ENCODE measurements at places on chromosomes 16 and 17.

GRCh38 chr17:72567774-72568173 lies 447.0 kb downstream of the SOX9 start:
- no peak for DNase-seq

DNA sequence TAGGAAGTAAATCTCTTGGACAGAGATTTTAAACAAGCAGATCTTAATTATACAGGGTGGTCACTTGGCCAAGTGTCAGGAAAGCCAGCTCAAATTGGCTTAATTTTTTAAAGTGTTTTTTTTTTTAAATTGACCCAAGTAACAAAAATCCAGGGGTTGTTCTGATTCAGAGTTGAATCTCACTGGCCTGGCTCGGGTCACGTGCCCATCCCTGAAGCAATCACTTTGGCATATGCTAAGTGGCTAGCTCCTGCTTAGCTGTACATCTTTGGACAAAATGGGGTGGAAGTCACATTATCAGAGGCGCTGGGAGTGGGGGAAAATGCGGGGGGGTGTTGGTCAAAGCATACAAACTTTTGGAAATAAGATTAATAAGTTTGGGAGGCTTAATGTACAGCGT lies 23.6 kb downstream of the CLEC19A start:
- DNase-seq, result no peak

DNA sequence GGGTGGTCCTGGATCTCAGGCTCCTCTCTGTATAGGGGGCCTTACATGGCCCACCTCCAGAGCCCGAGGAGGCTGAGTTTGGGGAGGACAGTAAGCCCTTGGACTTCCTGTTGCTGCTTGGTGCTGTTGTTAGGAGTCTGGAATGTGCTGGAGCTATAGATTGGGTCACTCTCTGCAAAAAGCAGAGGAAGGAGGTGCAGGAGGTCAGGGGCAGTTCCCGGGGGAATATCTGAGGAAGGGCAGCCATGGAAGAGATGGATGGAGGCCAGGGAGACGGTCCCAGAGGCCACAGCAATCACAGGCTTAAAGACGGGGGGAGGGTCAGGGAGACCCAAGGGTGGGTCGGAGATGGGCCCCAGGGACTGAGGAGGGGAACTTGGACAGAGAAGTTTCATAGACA lies 23.0 kb upstream of the CBX4 start:
- DNase-seq, result no peak

DNA sequence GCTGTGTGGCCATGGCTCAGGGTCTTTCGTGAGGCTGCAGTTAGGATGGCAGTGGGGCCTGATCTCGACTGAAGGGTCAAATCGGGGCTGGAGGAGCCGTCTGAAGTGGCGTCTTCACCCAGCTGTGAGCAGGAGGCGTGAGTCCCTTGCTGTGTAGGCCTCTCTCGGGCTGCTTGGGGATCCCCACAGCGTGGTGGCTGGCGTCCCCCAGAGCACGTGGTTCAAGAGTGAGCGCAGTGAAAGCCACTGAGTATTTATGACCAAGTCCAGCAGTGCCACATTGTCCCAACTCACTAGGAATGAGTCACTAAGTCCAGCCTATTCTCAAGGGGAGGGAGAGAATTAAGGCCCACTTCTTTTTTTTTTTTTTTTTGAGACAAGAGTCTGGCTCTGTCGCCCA lies 11.7 kb upstream of the TCF25 start:
- DNase-seq, result no peak

GRCh38 chr17:1055751-1056645 lies 59.1 kb downstream of the TIMM22 start:
- DNase-seq, result peak; percentile 36

- peak; percentile 33 for DNase-seq
Observed at GRCh38 chr16:78939597-78939996, 660.9 kb downstream of the MAF start.

GRCh38 chr16:1619976-1620375 lies 7.8 kb downstream of the CRAMP1 start:
- no peak for DNase-seq

DNA sequence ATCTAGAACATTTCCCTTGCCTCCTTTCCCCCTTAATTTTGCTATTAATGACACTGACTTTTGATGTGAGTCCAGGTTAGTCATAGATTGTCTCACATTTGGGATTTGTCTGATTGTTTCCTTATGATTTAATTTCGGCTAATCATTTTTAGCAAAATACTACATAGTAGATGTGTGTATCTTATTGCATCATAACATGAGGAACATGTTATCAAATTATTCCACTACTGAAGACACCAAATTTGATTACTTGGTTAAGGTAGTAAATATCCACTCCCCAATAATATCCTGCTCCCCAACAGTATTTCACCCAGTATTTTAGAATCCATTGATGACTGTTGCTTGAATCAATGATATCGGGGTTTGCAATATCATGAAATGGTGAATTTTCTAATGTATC lies 2.7 kb downstream of the POLG2 start:
- DNase-seq, result no peak

DNA sequence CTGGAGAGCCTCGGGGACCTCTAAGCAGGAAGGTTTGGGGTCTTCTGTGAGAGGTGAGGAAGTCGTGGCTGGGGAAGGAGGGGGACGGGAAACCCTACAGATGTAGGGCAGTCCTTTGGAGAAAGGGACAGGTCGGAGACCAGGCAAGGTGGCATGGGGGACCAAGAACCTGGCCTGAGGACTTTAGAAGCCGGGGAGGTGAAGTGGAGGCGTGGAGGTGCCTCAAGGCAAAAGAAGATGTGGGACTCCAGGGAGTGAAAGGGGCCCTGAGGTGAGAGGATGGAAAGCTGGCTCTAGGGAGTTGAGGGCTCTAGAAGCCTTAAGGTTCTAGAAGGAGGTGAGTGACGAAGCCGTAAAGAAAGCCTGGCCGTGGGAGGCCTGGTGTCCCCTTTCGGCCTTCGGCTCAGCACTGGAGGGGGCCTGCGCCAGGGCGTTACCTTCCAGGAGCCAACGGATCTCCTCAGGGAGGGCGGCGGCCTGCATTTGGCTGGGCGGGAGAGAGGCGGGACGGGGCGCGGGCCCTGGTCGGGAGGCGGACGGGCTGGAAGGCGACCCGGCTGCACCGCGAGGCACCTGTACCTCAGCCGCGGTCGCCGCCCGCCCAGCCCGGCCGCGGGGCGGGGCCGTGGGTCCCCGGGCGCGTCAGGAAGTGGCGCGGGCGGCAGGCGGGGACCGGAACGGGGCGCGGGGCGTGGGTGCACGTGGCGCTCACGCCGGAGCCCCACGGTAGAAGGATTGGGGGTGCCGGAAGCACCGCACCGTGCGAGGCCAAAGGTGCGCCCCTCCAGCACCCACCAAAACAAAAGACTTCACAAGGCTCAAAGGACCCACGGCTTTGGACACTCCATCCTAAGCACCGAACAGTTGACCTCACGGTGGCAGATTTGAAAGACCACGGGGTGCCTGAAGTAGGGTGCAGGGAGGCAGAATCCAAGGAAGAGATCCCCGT lies at the start of gene SKAP1:
SKAP1 (minus strand) TSS at position 577 of the 949 bp plus-strand sequence.
- DNase-seq, result no peak

DNA sequence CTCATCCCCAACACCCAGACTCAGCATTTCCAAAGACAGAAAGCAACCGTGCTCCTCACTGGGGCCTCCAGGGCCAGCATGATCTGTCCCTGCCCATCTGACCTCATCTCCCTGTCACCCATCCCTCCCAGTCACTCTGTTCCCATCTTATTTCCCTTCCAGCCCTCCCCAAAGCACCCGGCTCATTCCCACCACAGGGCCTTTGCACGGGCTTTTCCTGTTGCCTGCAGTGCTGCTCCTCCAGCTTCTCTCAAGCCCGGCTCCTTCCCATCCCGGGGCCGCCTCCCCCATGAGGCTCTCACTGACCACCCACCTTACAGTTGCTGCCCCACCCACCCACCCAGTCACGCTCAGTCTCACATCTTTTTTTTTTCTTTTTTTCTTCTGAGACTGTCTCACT lies 54.8 kb downstream of the RMI2 start:
- no peak for DNase-seq

DNA sequence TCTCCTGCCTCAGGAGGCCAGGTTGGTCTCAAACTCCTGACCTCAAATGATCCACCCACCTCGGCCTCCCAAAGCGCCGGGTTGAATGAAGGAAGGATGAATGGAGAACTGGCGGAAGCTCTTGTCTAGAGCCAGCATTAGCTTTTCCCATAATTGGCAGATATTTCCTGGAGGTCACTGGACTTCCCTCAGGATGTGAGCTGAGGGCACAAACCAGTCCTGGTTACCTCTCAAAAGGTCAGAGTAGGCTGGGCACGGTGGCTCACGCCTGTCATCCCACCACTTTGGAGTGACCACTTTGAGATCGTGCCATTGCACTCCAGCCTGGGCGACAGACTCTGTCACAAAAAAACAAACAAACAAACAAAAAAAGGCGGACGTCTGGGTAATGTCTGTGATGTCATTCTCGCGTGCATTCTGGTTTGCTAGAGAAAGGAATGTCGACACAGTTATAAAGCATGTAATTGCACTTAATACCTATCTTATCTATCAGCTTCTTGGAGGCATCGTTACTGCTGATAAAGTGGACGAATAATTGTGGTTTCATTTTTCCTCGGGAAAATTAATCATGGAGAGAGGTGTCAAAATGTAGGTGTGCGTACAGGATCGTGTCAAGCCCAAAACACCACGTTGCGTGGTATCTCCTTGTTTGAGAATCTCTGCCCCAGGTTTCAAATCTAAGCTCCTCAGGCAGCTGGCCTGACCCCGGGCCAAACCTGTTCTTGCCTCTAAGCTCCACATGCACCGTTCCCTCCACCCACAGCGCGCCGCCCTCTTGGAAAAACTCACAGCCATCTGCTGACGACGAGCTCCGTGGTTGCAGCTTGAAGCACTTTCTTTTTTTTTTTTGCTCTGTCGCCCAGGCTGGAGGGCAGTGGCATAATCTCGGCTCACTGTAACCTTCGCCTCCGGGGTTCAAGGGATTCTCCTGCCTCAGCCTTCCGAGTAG lies 6.4 kb upstream of the CRK start:
- DNase-seq, result no peak

- DNase-seq, result no peak
Observed at GRCh38 chr17:80621997-80622357, 77.3 kb downstream of the RPTOR start.

DNA sequence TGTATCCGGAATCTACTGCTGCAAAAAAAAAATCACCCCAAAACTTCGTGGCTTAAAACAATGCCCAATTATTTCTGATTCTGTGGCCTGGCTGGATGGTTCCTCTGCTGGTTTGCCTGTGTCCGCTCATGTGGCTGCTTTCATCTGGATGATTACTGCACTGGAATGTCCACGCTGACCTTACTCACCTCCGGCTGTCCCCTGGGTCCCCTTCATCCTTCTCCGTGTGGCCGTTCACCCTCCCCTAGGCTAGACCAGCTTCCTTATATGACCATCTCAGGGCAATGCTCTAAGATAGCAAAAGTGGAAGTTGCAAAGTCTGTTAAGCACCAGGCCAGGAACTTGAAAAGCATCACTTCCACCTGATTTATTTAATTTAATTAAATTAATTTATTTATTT lies 31.4 kb upstream of the SPNS2 start:
- DNase-seq, result no peak

DNA sequence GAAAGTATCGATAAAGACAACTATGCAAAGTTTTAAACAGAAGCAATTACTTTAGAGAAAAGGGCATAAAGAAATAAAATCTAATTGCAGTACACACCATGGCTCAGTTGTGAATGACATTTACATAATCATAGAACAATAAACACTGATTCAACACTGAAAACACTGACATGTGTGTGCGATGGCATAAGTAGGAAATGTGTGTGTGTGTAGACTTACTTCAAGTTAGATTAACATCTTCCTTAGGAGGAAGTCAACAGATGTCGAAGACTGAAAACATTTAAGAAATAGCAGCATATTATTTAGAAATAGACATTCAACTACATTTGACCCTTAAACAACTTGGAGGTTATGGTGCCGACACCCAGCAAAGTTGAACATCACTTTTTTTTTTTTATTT lies 172.4 kb downstream of the STX8 start:
- no peak for DNase-seq

- no peak for DNase-seq
Observed at GRCh38 chr17:80214878-80215210, 5.3 kb downstream of the SGSH start.

DNA sequence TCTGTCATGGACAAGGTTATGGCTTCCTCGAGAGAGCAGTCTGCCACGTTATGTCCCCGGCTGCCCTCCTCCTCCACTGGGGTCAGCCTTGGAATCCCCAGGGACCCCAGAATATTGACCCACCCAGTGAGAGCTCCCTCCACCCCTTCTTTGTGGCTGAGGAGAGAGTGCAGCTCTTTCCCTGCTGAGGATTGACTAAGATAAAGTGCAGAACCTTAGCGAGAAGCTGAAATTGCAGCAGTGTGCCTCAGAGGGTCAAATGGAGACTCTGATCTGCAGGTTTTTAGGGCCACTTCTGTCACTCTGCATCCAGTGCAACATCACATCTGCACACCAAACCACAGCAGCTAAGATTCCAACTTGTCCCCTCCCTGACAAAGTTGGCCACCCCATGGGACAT lies 25.6 kb upstream of the PMFBP1 start:
- no peak for DNase-seq

- no peak for DNase-seq
Observed at GRCh38 chr17:61164517-61164916, 235.1 kb upstream of the TBX2 start.

GRCh38 chr17:17424552-17424951 lies 52.2 kb upstream of the MED9 start:
- DNase-seq, result peak; percentile 34

GRCh38 chr17:20010099-20010863 lies 1.1 kb downstream of the SPECC1 start:
- peak; percentile 76 for DNase-seq

DNA sequence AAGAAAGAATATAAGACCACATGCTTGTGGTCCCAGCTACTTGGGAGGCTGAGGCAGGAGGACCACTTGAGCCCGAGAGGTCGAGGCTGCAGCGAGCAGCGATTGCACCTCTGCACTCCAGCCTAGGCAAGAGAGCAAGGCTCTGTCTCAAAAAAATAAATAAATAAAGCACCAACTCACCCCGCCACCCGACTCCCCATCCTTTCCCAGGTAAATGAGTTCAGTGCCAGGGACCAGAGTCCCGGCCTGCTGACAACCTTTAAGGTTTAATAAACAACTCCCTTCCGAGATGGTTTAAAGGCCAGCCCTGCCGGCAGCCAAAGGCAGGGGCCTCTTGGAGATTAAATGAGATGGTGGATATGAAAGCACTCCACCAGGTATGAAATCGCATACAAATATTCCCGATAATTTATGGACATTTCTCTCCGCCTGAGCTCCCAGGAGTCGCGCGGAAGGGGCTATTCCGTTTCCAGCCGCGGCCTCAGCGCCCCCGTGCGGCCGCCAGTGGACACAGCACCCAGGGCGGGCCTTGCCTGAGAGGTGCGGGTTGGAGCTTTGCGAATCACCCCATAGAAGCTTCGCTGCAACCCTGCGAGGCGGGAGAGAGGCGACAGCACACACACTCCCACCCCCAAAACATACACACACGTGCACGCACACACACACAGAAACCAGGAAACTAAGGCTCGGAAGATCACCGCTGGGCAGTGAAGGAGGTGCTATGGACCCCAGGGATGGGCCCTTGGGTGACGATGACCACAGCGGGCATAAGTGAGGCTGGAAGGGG lies 4.0 kb upstream of the RPL38 start:
- peak; percentile 61 for DNase-seq

GRCh38 chr16:79381603-79382042 lies 218.9 kb downstream of the MAF start:
- no peak for DNase-seq

GRCh38 chr17:77420095-77420803 lies 279.5 kb downstream of the SEC14L1 start:
- DNase-seq, result no peak

All from NB4 (cell line).